CD4-positive, alpha-beta memory T cell (primary cell): ENCODE measurements at places on chromosomes 1 and 21.

DNA sequence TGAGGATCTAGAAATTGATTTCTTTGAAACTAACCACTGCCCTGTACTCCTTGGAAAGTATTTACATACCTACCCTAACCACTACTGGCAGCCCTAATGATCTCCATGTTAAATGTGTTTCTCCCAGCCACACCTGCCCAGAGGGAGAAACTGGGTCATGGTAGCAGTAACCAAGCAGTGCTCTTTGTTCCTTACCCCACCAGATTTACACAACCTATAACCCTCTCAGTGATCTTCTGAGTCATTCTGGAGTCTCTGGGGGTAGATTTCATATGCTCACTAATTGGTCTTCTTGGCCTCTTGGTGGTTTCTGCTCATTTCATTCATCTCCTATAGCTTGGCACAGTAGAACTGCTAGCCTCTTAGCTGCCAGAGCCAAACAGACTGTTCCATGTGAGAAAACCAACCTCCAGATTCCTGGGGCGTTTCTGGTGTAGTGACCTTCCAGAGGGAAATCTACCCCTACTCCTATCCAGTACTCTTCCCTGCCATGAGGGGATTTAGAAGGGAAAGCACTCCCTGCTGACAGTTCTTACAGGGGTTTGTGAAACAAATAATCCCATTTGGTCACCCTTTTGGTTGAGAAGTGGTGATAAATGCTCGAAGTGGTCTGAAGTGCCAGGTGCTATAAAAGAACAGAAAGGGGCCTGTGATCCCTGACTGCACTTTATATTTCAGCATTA, 36.2 kb upstream of the LRIG2 start:
- no peak for DNase-seq

DNA sequence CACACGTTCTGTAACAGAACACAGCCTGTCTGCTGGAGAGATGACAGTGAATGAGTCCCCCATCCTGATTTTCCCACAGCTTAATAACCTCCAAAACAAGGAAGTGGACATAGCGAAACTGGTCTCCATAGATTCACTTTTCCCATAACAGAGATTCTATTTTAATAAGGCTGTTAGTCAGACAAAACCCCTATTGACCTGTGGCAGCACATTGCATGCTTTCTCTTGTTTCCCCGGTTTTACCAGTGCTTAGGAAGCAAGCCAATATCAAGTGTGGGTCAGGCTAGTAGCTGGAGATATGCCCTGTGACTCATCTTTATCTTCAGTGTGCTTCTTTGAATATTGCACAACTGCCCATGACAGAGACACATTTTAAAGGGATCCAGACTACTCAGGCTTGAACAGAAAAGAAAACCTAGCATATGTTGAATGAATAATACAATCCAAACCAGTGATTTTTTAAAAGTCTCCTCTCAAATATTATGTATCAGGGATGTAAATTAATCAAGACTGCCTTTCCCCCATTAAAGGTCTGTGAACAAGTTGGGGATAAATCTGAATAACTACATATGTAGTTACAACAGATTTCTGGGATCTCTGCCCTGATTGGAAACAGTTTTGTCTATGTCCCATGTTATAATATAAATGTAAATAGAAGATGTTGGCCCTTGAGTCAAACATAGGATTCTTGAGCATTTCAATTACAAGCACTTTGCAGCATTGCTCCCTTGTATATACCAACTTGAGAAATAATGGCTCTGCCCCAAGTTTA, 11.9 kb upstream of the CLDN8 start:
- DNase-seq, result no peak

DNA sequence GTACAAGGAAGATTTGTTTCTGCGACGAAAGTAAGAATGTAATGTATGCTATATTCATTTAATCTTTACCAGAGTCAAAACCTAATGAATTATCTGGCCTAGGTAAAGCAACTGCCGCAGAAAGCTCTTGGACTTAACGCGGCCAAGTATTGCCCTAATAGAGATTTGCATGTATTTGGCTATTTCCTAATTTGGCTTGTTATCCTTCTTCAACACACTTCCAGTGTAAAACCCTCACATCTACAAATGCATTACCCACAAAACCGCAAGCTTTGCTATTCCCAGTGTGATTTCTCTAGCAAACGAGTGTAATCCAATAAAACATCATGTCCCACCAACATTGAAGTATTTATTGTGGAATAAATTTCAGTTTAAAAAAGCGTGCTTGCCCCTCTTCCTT, 123.8 kb upstream of the LMO4 start:
- DNase-seq, result no peak

DNA sequence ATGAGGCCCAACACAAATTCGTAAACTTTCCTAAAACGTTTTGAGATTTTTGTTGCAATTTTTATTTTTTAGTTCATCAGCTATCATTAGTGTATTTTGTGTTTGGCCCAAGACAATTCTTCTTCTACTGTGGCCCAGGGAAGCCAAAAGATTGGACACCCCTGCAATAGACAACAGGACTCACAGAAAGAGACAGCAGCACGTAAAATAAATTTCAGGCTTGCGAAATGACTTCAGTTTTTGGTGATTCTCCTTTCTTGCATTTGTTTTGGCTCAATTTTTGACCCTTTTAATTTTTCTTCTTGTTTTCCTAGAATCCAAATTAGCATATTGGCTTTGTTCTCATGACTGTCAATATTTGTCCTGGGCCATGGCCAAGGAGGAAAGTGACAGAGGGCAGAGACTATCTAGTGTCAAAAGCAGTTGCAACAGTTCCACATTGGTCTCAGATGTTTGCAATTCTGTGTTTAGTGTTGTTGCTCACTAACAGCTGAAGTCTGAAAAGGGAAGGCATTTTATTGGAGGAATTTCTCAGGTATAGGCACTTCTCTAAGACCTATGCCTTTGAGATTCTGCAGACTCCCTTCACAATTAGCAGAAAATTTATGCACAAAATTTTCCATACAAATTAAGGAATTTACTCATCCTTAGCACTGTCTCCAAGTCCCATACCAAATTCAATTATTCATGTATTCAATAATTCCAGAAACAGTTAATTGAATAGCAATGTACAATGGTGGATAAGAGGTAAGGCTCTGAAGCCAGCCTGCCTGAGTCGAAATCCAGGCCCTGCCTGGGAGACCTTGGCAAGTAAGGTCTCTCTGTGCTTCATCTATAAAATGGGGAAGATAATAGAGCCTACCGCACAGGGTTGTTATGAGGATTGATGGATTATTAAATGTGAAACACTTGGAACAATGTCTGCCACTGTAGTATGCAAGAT, 160.9 kb upstream of the IVNS1ABP start:
- no peak for DNase-seq

GRCh38 chr1:45846931-45847330, 43.5 kb downstream of the MAST2 start:
- no peak for DNase-seq
